Hypothalamus (tissue), 51 donors: ENCODE measurements at places on chromosomes 2 and 18.

GRCh38 chr18:41993151-41993550 is 38.1 kb downstream of the PIK3C3 start:
- DNase-seq, result no peak

DNA sequence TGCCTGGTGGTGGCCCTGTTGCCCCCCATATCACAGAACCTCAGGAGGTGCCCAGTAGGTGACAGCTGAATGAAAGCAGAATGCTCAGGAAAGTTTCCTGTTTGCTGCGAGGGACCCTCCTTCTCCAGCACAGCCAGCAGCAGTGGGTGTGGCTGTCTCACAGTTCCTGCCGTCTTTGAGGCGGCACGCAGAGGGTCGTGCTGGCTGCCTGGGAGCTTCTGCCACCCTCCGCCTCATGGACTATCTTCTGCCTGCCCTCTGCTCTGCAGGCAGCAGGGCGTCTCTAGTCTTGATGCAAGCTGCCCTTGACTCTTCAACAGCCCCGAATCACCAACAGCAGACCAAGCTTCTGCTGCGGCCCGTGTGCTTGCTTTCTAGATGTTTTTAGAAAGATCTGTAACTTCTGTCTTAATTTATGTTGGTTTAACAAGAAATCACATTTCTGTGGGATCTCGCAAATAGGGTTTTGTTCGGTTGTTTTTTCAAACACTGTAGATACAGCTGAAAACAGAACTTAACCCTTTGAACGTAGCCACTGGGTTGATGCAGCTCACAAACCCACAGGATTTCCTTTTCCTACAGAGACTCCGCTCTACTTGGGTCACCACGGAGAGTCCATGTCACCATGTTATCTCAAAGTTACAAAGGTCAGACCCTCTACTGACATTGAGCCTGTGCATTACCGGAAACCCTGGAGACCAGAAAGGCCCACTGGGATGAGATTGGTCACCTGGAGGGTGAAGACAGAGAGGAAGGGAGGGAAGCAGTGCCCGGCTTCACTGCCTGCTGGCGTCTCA is 144.9 kb downstream of the ACOXL start:
- DNase-seq, result no peak

DNA sequence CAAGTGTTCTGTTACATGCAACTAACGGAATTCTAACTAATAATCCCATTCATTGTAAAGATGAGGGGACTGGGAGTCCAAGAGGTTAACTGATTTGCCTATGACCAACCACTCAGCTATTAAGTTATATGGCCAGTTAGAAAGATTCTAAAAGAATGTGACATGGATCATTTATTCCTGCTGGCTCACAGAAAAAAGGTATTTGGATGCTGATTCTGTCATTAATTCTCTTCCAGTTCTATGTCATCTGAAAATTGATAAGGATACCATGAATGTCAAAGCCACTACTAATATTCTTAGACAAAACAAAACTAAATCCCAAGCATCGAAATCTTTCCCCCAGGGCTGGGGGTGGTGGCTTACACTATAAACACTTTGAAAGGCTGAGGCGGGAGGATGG is 41.2 kb upstream of the GORASP2 start:
- DNase-seq, result no peak

- DNase-seq, result no peak
Measured at GRCh38 chr2:26735883-26736588, 28.0 kb upstream of the SLC35F6 start.

GRCh38 chr2:166432331-166432730 is 56.6 kb upstream of the SCN9A start:
- no peak for DNase-seq

GRCh38 chr2:96145036-96145847 is at the start of gene DUSP2:
Gene DUSP2, minus strand, starts transcription at chr2:96145440. Its CDS starts 86 bp downstream, at chr2:96145354.
- DNase-seq, result peak; percentile 60

DNA sequence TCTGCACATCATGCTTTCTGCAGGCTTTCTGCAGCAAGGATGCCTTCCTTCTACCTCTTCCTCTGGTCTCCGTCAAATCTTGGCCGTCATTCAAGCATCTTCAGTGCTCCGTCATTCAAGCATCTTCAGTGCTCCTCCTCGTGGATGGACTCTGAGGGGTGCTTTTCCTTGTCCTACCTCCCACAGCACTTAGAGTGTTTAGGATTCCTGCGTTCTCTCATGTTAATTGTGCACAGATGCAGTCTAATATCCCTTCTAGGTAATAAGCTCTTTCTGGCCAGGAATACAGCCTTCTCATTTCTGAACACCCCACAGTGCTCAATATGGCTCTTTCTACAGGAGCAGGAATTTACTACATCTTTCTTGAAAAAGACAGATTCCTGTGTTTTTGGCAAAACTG is 59.8 kb downstream of the ZNF236 start:
- DNase-seq, result no peak

DNA sequence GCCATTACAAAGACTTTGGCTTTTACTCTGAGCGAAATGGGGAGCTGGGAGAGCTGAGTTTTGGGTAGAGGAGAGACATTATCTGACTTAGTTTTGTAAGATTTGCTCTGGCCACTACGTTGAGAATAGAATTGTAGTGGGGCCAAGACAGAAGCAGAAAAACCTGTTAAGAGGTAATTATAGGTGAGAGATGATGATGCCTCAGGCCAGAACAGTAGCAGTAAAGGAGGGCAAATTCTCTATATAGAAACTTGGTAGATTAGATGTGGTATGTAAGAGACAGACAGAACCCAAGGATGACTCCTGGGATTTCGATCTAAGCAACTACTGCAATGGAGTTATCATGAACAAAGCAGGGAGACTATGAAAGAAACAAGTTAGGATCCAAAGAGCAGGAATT is 17.4 kb upstream of the CREB1 start:
- DNase-seq, result no peak

GRCh38 chr2:239555571-239555905 is 154.7 kb upstream of the HDAC4 start:
- DNase-seq, result no peak

DNA sequence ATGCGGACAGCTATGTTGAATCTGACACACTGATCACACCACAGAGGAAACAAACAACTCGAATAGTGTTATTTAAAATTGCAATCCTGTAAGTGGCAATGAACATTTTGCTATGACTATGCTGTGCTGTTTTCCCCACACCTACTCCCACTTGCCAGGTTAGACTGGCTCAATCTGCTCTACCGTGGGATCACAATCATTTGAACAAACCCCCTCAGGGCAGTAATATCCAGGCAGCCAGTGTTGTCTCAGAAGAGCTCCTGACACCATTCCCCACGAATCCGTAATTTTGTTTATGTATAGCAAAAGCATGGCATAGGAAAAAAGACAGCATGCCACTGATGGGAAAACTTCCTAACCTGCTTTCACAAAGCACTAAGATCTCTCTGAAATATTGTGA is 284.3 kb downstream of the ERBB4 start:
- no peak for DNase-seq

DNA sequence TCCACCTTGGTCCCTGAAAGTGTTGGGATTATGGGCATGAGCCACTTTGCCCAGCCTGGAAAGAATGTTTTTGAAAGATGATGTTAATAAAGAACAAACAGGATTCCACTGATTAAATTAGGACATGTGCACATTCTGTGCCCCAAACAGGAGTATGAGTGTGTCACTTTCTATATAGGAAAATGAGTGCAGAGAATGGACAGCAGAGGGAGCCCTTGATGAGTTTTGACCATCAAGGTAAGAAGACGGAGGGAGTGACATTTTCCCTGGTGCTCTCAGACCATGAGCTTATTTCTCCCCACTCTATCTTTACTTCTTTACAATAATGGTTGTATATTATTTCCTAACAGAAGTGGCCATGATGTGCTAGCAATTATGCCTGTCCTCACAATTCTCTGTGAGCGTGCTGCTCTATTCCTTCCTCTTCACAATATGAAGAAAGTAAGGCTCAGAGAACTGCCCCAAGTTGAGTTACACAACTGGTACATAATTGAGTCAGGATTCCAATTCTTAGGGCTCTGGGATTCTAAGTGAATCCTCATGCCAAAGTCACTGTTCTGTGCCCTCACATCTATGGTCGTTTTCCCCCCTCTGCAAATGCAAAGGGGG is 20.6 kb downstream of the RPL37A start:
- no peak for DNase-seq

GRCh38 chr2:148978026-148978685 is 60.3 kb upstream of the LYPD6B start:
- no peak for DNase-seq

- DNase-seq, result no peak
Measured at GRCh38 chr2:15142069-15142689, 419.0 kb downstream of the NBAS start.

DNA sequence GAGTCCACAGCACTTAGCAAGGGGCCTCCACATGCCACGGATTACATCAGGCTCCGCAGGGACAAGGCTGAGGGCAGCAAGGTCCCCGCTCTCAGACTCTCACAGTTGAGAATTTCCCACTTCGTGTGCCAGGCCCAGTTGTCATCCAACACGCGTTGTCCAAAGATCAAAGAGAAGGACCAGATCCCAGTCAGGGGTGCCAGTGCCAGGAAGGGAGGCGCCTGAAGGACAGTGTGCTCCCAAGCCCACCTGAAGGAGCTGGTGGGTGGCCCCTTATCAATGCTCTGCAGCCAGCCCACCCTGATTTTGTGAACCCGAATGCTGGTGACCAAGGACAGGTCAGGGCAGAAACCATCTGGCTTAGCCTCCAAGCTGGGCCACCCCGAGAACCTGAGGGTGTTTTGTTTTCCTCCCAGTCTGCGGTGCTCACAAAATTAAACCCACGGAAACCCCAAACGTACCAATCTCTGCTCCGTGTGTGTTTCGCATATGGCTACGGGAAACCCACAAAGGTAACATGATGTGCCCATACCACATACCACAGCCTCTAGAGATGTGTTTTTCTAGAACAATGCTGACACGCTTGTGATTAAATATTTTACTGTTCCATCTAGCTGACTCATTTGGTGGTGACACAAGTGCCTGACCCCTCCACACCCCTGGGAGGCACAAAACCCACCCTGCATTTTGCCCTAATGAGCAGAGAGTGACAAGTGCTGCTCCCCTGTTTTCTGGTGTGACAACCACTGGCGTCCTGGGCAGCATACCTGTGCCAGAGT is 24.5 kb downstream of the CRACDL start:
- no peak for DNase-seq

- DNase-seq, result no peak
Measured at GRCh38 chr2:109134741-109135358, 5.8 kb downstream of the SH3RF3 start.
